ENCODE measurements at places on chromosomes 11 and 22.

DNA sequence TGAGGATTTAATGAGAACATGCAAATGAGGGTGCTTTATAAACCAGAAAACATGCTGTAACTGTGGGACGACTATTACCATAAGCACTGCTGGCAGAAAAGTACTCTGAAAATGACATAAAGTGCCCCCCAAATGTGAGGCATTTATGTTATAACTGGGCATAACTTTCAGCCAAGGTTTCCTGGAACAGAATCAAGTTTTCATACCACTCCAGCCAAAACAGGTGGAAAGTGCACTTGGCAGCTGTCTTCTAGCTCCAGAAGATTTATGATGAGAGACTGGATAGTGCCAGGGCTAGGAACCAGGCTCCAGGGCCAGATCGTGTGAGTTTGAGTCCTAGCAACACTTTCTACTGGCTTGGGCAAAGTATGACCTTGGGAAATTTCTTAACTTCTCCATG, 339.2 kb downstream of the TENM4 start:
- no peak for DNase-seq

GRCh38 chr22:37196539-37197450, 8.7 kb upstream of the C1QTNF6 start:
- DNase-seq, result peak; percentile 79

GRCh38 chr22:35217527-35217926, 39.8 kb upstream of the HMGXB4 start:
- DNase-seq, result no peak

DNA sequence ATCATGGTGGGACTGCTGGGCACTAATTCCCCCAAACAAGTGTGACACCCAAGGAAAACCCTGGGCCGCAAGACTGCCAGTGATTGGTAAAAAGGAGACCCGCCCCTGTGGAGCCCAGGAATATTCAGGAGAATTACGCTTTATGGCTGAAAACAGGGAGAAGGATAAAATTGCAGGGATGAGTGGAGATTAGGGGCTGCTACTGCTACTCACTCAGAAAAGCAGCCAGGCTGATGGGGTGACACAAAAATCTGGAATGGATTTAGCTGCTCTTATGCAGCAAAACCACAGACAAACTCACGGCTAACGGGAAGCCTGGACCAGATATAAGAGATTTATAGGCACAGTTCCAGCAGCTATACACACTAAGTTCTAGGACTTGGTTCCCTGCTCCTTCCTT, 4.4 kb upstream of the FBXO3 start:
- DNase-seq, result no peak

DNA sequence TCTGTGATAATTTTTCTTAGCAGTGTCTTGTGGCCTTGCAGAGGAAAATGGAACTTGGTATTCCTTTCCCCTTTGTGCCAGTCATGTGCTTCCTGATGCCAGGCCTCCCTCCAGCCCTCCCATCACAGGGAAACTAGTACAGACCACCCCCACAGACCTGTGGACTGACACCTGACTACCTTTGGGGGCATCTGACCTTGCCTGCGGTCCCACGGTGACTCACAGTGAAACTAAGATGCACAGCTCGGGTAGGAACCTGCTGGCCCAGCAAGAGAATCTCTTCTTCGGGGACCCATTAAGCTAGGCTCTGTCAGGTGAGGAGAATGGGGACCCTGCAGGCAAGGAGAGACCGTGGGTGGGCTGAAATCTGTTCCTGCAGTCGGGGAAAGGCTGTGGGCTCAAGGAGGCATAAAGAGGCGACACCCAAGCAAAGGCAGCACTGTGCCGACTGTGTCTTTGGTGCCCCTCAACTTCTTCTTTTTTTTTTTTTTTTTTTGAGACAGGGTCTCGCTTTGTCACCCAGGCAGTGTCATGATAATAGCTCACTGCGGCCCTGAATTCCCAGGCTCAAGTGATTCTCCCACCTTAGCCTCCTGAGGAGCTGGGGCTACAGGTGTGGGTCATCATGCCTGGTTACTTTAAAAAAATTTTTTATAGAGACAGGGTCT, 20.8 kb upstream of the PEX26 start:
- no peak for DNase-seq

DNA sequence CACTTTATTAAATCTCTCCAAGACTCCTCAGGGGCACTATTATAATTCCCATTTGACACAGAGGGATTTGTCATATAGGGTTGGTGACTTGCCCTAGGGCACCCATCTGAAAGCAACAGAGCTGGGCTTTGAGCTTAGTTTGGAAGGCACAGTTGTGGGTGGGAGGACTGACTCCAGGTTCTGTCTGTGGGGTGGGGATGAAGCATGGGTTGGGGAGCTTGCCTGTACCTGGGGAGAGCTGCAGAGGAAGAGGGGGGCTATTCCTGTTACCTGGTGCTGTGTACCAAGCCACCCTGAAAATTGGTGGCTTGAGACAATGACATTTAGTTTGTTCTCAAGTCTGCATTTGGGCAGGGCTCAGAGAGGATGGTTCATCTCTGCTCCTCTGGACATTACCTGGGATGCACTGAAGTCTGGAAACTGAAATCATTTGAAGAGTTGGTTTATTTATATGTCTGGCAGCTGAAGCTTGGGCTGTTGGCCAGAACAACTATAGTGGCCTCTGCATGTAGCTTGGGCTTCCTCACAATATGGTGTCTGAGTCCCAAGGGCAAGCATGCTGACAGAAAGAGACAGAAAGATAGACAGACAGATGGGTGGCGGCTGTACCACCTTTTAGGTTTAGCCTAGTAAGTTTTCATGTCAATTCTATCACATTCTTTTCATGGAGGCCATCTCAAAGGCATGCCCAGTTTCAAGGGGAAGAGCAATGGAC, 44.9 kb downstream of the LRRC32 start:
- DNase-seq, result no peak

DNA sequence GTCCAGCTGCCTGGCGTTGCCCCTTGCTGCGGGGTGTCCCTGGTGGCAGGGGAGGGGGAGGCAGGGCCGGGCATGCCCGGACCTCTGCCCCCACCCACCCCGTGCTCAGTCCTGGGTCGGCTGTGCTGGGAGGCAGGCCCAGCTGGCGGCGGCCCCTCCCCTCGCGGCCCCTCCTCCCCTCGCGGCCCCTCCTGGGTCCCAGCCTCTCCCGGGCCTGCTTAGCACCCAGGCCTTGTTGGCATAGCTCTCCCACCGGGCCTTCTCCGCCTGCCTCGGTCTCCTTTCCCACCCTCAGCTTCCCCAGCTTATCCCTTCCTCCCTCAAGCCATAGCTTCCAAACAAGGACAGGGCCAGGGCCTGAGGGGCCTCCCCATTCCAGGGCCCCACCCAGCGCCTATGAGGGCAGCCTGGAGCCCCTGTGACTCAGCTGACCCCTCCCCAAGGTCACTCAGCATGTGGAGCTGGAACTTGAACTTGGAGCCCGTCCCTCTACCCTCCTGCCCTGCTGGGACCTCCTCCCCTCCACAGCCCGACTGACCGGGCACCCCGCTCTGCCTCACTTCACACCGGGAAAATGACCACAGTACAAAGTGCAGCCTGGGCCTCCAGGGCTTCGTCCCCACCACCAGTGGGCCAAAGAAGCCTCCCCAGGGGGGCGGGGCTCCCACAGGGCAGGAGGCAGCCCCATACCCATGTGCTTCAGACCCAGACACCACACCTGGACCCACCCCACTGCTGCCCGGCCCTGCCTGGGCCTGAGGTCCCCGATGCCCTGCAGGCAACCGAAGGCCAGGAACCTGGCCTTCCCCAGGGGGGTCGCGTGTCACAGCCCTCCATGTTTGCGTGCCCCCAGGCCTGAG, 1.2 kb downstream of the EPS8L2 start:
- DNase-seq, result peak; percentile 79

GRCh38 chr11:83938148-83938547, 652.0 kb upstream of the CCDC90B start:
- no peak for DNase-seq

GRCh38 chr11:40119661-40120060, 1339.8 kb downstream of the LRRC4C start:
- no peak for DNase-seq

DNA sequence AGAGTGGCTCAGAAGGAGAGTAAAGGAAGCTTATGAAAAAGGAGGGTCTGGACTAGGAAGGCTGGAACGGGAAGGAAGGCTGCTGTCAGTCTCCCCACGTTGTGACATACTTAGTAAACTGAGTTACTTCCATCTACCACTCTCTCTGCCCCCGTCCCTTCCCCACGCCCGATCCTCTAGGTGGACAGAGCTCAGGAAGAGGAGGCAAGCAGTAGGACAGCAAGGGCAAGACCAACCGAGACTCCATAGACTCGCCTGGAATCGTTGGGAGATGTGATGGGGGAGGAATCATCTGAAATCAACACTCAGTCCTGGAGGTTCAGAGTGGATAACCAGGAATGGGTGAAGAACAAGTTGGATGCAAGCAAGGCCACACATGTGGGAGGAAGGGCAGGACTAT, 240.7 kb downstream of the BUD13 start:
- DNase-seq, result no peak

DNA sequence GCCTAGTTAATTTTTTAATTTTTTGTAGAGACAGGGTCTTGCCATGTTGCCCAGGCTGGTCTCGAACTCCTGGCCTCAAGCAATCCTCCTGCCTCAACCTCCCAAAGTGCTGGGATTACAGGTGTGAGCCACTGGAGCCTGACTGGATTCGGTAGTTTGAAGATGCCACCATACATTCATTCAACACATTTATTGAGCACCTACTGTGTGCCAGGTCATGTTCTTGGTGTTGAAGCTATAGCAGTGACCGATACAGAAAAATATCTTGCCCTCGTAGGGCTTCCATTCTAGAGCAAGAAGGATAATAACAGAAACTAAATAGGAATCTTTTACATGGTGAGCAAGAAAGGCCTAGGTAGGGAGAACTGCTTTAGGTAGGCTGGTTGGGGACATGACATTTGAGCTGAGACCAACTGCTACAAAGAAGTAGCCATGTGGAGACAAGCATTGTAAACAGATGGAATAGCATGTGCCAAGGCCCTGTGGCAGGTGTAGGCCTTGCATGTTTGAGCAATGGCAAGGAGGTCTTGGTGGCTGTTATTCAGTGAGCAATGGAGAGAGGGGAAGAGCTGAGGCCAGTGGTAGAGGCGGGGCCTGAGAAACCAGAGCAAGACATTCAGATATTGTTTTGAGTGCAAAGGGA, 1.7 kb upstream of the MYRF start:
- DNase-seq, result no peak

- no peak for DNase-seq
Observed at GRCh38 chr11:47378836-47379170, 456 bp upstream of the SPI1 start.

DNA sequence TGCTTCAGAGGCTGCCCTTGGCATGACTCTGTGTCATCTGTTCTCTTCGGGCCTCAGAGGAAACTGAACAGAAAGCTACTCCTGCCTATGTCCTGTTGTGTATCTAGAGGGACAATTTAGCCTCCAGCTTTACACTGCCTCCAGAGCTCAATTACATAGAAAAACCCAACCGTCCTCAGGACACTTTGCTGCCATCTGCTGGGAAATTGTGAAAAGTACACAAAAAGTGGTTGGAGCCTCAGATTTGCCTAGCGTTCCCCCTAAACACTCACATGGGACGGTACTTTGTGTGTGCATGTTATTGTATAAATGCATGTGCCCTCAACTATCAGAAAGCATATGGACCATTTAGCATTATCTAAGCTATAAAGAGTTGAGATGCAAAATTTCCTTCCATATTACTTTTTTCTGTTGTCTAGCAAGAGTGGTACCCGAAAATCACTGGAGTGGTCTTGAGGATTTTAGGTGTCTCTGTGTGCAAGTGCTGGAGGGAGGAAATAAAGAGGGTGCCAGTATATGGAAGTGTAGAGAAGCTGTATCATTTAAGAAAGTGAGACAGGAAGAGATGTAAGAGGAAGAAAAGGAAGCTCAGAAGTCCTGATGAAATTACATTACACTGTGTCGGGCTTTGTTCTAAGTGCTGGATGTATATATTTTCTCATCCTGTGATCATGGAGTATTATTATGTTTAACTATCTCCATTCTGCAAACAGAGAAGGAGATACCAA, 8.7 kb upstream of the MS4A4E start:
- peak; percentile 26 for DNase-seq

GRCh38 chr22:19060356-19061009, 61.7 kb downstream of the DGCR2 start:
- DNase-seq, result no peak

- DNase-seq, result peak; percentile 50
Observed at GRCh38 chr11:61075891-61076290, 26.4 kb upstream of the CD5 start.

DNA sequence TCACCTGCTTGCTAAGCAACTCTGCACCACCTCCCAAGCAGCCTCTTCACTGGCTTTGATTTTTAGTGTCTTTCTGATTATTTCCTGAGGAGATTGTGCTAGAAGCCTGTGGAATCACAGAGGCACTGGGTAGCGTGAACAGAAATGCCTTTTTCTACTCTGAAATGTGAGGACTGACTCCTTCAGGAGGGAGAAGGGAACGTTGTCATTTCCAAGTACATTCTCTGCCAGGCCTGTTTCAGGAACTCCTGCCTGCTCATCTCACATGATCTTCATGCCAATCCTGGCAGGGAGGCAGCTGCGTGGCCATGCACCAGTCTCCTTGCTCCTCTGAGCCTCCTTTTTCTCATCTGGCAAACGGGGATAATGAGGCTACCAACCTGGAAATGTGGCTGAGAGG, 49.8 kb upstream of the PRDM11 start:
- no peak for DNase-seq

DNA sequence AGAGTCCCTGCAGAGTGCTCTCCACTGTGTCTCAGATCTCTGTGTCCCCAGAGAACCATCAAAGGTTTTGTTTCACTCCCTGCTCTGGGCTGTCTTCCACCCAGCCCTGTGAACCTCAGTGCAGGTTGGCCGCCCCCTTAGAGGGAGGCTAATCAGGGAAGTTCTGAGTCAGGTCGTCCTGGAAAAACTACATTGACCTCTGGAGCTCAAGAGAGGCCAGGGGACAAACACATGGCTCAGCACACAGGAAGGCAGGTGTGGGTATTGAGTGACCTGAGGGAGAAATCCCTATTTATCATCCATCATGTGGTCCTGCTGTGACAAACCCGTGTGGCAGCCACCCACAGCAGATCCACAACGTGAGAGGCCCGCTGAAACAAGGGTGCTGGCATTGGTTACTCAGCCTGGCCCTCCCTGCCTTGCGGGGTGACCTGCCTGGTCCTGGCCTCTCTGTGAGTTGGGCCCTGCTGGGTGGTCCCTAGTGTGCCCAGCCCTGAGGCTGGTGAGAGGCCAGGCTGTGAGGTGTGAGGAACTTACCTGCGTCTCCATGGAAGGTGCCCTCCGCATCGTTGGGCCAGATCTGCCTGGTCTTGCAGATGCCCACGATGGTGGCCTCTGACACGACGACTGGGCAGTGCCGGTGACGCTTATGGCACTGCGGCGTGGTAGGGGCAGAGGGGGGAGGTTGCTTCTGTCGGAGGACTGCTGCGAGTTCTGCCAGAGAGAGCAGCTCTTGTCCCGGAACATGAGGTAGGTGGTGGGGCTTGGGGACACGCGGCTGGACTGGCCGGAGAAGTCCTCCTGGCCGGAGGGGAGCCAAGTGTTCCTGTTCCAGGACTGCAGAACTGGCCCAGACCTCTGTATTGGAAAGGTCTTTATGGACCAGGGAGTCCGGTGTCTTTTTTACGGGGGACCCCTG, 669 bp upstream of the BCR start:
- DNase-seq, result no peak

DNA sequence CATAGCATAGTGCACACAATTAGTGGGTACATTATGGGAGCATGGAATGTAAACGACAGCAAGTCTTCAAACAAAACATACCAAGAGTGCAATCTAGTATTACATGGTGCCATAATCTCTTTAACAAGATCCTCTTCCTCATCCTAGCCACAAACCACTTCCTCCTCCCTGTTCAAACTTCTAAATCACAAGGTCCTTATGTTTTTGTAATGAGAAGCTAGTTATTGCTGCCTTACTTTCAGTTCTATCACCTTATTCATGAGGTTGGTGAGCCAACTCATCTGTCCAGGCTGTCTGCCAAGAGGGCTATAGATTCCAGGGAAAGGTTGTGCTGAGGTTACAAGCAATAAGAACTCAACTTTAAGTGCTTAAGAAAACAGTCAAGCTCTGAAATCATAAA, 195.4 kb upstream of the ARHGAP20 start:
- peak; percentile 77 for DNase-seq
